Stimulated activated CD4-positive, alpha-beta T cell treated with anti-CD3 and anti-CD28 coated beads, Interleukin-1b, Interleukin-23, amount 100 ng/mL, for 48 hours (primary cell): ENCODE measurements at places on chromosomes 3 and 15.

DNA sequence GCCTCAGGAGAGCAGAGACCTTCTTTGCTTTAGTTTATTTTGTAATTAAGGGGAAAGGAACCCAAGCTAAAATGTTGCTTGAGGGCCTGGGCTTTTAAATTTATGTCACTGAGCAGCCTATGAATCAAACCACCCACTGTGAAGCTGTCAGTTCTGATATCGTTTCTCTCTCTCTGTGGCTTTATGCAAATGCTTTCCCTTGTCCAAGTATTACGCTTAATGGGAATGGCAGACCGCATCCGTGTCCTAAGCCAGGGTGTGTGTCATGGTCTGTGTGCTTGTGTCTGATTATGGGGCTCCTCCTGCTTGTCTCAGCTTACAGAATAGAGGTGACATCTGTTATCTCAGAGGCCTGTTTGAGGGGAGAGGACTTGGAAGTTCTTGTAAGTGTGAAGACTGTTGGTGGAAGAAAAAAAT lies 82.4 kb downstream of the EBLN2 start:
- no peak for DNase-seq

- no peak for DNase-seq
Observed at GRCh38 chr3:123404391-123404790, 44.5 kb downstream of the ADCY5 start.

DNA sequence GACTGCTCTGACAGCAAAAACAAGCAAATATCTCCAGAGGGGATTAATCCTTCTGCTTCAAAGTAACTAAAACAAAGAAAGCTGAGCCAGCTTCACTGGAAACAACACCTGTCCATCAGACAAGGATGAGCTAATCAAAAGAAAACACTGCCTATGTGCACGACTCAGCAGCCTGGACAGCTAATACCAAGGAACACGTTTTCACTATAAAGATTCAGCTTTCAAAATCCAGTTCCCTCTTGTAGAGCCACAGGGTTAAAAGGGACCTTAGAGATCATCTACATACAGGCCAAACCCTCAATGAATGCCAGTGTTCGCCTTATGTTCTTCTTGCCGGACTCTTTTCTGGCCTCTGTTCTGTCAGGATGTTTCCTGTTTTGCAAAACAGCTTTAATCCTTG lies 6.9 kb downstream of the TUSC7 start:
- no peak for DNase-seq

DNA sequence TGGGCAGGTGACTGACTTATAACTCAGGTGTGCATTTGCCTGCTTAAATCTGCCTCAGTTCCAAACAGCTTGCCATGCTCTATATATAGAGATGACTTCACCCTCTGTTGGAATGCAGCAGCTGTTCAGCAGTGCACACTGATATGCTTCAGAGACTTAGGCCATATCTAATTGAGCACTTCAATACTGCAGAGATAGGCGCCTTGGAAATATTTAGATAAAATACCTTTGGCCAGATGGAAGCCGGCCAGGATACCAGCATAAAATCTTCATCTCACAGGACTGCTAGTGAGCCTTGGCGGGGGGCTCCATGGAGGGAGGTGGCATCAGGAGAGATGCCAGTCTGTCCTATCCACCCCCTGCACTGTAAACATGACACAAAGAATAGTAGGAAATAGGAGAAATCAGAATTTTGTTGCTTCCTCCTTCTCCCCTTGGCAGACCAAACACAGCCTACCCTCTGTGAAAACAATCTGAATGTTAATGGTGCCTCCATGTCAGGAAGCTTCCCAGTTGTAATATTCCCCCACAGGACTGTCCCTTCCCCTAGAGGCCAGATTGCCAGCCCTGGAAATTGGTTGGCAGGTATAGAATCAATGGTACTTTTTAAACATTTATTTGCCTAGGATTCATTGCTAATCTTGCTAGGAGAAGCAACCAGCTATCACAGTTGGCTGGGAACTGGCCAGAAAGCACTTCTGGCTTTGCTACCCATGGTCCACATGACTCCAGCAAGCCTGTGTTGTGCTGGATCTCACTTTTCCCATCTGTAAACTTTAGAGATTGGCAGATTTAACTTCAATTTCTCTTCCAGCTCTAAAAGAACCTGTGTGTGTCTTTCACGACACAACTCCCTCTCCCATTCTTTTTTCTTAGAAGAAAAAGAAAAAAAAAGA lies 215.5 kb upstream of the KCNMB2 start:
- DNase-seq, result no peak

- no peak for DNase-seq
Observed at GRCh38 chr3:150443331-150443741, 35.2 kb downstream of the TSC22D2 start.

DNA sequence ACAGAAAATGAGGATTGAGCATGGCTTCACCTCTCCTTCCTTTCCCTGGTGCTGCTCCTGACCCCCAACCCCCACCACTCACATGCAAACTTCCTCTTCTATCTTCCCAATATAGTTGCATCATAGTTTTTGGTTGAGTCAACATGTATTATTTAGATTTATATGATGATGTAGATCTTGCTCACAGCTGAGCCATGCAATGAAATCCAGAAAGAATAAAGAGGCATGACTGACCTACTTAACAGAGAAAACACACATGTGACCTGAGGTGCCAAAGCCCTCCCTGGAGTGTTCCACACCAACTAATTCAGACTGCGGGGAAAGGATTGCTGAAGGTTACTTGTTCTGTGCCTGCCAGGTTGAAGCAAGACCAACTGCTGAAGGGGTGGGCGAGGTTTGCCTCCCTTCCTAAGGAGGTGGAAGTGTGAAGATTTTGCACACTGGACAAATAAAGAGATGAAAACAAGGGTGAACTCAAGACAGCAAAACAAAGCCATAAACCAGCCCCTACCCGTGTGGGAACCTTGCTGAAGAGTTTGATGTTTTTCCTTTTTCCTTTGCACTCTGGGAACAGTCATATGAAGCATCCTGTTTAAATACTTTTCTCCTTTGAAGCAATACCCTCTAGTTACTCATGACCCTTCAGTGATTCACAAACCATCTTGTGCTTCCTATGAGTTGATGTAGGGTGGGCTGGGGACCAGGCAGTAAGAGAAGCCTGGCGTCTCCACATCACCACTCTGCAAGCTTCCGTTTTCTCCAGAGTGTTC lies 155.2 kb upstream of the UBE2E1 start:
- no peak for DNase-seq

GRCh38 chr15:73951601-73952000 lies 25.3 kb downstream of the LOXL1 start:
- DNase-seq, result no peak

- DNase-seq, result no peak
Observed at GRCh38 chr3:126746395-126747177, 42.5 kb downstream of the CHCHD6 start.

DNA sequence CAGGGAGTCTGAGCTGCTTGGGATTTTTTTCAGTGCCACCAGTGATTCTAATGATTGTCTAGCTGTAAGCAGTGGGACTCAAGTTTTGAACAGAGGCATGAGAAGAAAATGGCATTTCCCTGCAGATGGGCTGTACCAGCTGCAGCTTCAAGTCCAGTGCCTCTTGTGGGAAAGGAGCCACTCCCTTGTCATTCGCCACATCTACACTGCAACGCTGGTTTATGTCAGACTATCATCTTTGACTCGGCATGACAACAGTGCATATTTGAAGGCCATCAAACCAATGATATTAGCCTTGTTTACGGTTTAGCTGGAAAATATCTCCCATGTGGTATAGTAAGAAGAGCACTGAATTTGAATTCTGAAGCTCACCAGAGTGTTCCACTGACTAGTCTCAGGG lies 22.2 kb downstream of the SCG5 start:
- no peak for DNase-seq

DNA sequence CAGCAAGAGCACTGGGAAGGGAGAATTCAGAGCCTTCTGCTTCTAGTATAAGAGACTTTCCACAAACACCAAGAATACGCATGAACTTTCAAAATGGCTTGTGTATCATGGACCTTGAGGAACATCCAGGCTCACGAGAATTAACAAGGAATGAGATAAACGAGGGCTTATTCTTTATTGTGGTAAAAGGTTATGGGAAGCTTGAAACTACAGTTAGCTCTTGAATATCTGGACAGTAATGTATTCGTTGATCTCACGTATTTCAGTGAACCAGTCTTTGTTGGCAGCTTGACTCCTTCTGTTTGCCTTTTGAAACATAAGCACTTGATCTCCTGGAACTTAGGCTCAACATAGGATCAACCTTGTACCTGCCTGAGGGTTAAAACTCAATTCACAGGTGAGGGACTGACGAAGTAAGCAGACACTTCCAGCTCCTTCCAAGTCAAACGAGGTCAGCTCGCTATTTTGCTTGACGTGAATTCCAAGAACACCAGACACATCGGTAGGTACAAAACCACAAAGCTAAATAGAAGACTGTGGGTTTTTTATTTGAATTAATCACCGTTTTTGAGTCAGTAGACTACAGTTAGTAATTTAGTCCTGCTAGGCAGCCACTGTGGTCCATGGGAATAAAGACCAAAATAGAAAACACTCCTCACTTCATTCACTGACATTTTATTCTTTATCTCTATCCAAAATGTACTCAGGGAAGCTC lies 30.8 kb downstream of the GALNT15 start:
- no peak for DNase-seq

DNA sequence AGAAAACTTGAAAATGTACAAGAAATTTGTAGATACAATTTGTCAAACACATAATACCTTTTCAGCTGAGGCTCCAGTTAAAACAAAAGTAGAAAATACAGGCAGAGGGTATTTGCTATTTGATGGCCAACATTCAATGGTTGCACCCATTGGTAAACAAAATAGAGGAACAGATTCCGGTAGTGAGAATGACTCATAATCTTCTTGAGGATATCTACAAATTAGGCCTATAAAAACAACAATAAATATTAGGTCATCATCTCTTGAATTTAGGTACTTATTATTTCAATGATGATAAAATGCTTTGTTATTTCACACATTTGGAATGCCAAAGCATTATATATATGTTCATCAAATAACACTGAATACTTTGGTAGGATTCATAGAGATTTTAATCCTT lies 53.4 kb downstream of the DENND4A start:
- no peak for DNase-seq

- DNase-seq, result no peak
Observed at GRCh38 chr3:43273416-43273815, 12.9 kb upstream of the SNRK start.
